NCI-H510A treated with DMSO at 0.1 percent for 48 hours (cell line): ENCODE measurements at places on chromosomes 7 and 10.

DNA sequence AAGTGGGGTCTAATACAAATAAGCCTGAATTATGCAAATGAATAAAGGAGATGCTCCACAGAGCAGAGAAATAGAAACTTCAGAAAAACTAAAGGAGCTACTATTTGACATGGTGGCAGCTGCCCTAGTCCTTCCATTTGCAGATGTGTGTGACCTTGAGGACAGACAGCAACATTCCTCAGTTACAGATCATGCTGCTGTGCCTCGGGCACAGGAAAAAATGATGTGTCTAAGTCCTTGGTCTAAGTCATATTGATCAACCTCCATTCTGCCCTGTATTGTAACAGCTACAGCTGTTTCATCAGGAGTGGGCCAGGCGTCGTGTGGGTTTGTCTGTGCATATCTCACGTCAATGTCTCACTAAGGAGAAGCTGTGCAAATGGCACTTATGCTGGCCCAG is 710.4 kb downstream of the TNS3 start:
- no peak for DNase-seq

GRCh38 chr10:3776796-3777571 is 8.0 kb downstream of the KLF6 start:
- no peak for DNase-seq

GRCh38 chr7:28433699-28434219 is 21.4 kb downstream of the CREB5 start:
- peak; percentile 35 for DNase-seq

GRCh38 chr10:7337431-7338171 is 73.2 kb downstream of the SFMBT2 start:
- no peak for DNase-seq

GRCh38 chr7:108234281-108234680 is 104.1 kb upstream of the LAMB4 start:
- DNase-seq, result no peak

- DNase-seq, result no peak
Observed at GRCh38 chr7:102991077-102991539, 78.3 kb downstream of the LRRC17 start.

- DNase-seq, result no peak
Observed at GRCh38 chr10:101833466-101833865, 10.1 kb downstream of the KCNIP2 start.

- DNase-seq, result no peak
Observed at GRCh38 chr10:102324061-102324460, 71.4 kb upstream of the NFKB2 start.

DNA sequence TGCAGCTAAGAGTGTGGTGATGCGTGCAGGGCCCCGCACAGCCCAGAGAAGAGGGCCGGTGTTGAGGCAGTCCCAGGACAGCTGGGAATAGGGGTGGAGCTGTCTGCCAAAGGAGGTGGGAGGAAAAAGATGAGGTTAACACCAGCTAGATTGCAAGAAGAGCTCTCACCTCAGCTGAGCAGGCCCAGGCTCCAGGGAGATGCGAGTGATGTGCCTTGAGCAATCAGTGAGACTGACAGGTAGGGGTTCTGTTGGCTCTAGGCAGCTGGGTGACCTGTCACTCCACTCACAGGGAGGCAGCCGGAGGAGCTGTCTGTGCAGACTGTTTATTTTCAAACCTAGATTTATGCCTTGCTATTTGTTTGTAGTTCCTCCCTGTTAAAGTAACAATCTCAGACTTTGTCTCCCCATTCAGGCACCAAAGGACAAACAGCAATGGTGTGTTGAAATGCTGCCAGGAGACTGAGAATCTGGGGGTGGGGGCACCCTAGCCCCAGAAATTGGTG is 205.1 kb upstream of the CXCL12 start:
- no peak for DNase-seq

- DNase-seq, result no peak
Observed at GRCh38 chr10:132113206-132113605, 47.5 kb downstream of the JAKMIP3 start.

GRCh38 chr10:78981257-78981969 is 87.4 kb upstream of the ZMIZ1 start:
- DNase-seq, result no peak

GRCh38 chr10:95573527-95573926 is 12.4 kb upstream of the SORBS1 start:
- no peak for DNase-seq

GRCh38 chr10:77872151-77872946 is 54.2 kb downstream of the DLG5 start:
- DNase-seq, result no peak

DNA sequence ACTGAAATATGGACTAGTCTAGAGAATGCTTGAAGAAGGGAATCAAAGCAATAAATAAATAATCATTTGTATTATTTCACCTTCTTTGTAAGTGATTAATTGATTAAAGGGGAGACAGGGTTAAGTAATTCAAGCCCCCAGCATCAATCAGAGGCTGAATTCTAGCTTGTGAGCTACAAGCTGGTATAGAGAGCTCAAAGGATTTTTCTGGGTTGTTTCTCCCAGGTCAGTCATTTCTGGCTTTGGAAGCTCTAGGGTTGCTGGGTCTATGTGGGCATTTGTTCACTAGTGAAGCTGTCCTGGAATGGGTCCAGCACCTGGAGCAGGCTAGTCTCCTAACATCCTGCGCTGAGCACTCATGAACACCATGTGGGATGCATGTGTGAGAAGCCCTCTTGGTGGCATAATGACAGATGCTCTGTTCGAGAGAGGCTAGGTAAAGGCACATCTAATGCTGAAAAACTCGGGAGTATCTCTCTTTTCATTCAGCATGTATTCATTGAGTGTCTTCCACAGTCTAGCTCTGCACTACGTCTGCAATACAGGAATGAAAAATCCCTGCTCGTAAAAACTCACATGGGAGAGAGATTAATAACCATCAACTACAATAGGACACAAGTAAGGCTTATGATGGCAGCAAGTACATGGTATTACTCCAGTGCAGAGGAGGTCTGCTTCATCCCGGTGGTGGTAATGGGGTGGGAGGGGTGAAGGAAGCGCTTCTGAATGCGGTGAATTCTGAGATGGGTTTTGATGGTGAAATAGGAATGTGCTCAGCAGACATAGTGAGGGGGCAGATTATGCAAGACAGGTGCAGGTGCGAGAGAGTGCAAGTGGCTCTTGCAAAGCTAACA is 68.0 kb upstream of the NRP1 start:
- DNase-seq, result peak; percentile 17

- DNase-seq, result no peak
Observed at GRCh38 chr10:120555842-120556532, 99.0 kb downstream of the PLPP4 start.

DNA sequence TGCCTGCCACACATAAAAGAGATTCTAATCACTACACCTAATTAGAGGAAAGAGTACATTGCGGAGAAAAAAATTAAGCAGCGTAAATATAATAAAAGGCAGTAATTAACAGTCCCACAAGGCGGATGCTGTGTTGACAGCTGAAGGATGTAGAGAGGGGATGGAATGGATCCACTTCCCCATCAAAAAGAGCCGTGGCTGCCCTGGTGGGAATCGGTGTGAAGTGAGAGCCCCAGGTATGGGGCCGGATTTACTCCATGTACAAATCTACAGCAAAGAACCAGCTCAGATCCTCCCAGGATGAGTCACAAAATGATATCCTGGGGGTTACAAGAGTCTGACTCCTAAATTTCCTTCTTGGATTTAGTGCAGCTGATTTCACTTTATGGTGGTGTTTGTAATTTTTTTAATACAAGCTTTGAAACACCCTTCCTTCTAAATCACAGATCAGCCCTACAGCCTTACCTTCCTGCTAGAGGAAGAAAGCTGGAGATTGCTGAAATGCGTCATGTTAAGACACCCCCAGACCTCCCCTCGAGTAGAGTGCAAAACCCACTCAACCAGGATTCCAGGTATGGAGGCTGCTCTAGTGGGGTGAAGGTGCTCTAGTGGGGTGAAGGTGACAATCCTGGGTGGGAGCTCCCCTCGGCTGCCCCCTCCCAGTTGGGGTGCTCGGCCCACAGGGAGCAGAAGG is 398.4 kb downstream of the PLXNA4 start:
- DNase-seq, result no peak

DNA sequence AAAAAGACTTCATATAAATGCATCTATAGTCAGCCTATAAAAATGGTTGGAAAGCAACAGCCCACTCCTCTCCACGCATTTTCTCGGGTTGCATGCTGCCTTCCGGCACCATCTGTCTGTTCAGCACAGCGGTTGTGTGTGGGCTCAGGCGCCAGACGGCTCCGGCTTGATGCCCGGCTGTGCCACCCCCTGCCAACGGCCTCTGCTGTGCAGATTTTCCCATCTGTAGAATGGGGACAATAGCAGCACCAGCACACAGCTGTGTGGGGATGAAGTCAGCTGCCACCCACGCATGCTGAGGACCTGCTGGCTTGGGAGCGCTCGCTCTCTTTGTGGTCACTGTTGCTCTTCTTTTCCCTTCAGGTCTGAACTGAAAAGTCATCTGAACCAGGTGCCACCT is 19.5 kb downstream of the PRKAG2 start:
- no peak for DNase-seq

DNA sequence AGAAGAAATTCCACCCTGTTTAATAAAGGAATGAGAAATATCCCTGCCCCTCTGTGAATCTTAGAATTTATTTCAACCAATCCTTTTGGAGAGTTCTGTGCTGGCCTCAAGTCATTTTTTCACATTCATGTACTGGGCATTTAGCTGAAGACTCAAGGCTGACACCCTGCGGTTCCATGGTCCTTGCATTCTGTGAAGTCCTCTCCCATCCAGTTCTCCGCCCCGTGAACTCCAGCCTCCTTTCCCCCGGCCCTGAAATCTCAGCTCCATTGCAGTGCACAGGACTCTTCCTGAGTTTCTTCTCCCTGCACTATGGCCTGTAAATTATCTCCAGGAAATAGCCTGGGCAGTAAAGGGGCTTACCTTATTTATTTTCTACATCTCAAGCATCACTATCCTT is 183.0 kb upstream of the KCND2 start:
- no peak for DNase-seq

DNA sequence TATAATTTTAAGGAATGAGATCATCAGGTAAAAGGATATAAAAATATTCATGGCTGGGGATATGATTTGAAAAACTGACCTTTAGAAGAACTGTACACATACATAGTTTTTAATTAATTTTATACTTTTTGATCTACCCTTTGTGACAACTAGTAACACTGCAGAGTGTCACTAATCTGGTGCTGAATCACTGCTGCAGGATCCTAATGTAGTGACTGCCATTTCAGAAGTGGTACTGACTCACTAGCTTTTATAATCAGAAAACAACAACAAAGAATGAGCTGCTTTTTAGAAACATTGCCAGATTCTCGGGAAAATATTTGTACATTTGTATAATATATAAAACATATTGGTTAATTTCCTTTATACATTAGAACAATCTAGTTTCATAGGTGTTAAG is 110.4 kb downstream of the HIPK2 start:
- no peak for DNase-seq

GRCh38 chr7:17071866-17072265 is 190.1 kb upstream of the AGR3 start:
- no peak for DNase-seq

GRCh38 chr7:134954197-134955082 is 31.9 kb upstream of the AGBL3 start:
- DNase-seq, result peak; percentile 23

DNA sequence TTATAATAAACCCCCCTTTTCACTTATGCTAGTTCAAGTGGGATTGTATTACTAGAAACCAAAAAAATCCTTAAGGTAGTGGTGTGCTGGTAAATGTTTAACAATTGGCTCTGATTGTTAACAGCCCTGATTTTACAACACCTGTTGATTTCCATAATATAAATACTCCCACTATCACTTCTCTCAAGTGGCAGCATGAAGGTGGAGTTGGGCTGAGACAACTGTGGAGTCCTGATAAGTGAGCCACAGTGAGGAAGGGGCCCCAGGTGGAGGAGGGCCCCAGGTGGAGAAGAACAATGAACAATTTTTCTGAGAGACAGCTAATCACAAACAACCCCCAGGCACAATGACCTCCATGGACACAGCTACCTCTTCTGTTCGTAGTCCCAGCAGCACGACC is 26.4 kb downstream of the SSMEM1 start:
- DNase-seq, result no peak

DNA sequence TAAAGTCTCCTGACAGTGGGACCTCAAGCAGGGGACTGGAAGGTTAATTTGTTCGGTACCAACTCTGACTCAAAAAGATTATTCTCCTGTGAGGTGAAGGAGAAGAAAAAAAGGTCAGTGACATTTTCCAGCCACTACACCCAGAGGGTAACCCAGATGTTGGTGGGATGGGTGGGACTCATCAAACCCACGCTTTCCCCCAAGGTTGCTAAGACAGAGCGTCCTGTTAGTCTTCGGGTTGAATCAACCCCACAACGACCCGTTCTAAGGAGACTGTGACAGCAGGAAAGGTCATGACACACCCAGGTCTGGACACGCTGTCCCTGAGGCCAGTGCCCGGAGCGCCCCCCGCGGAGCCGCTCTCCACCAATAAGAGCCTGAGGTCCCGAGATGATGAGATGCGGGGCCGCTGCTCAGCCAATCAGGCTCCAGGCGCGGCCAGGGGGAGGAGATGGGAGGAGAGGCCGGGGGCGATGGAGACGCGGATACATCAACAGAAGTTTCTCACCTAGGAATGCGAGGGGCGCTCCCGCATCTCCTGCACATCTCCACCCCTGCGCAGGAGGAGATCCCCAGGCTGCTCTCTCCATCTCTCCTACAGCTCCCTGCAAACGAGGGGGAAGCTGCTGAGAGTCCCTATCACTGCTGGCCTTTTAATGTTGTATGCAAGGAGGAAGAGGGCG is at the start of gene WNT16:
WNT16 (plus strand) TSS at position 493 of the 683 bp plus-strand sequence. CDS start 293 bp downstream, outside the sequence.
- DNase-seq, result peak; percentile 12

DNA sequence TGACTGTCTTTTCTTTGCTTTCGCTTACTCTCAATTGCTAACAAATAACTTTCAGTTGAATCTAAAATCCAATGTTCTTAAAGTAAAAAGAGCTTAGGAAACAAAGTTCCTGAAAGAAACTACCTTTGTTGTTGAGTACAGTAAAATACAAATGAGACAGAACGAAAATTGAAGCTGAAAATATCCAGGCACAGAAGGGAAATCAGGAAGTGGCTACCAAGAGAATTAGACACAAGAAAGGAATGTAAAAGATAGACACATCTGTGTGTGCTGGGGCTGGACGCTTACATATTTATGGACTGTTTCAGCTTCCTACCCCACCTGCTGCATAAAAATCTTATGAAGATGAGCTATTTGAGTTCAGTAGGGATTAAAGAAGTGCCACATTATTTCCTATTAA is 161.7 kb upstream of the PLXDC2 start:
- no peak for DNase-seq

DNA sequence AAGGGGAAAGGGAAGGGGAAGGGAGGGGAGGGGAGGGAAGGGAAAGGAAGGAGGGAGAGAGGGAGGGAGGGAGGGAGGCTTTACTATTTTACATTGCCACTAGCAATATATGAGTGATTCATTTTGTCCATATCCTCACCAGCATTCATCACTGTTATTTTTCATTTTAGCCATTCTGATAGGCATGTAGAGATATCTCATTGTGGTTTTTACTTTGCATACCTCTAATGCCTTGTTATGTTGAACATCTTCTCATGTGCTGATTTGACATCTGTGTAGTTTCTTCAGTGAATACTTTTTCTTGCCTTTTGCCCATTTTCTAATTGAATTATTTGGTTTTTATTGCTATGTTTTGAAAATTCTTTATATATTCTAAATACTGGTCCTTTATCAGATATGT is 52.7 kb downstream of the GCC1 start:
- DNase-seq, result no peak
